ENCODE measurements at places on chromosomes 7 and 10.

DNA sequence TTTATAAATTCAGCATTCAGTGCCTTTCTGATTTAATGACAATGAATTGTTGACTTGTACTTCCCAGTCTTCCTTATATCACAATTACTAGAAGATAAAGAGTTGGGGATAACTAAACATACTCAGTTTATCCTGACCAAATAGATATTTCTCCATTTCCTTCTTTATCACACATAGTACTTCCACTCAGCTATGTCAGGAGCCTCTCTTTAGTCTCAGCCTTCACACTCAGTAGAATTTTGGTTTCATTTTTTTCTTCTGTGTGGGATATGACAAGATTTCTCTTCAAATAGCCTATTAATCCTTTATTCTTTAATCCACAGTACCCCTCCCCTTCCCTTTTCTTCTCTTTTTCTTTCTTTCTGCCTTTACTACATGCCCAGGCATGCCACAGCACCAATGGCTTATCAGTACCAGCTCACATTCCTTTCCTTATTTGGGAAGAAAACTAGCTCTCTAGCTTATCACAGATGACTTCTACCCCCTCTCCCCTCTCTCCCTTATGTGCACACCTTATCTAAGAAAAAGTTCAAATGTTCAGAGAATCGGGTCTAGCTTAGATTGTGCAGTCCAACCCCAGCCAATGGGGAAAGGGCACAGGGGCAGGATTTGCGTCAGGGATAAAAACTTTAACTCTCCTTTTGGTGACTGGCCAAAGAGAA lies 109.0 kb downstream of the PHF14 start:
- no peak for DNase-seq

- DNase-seq = no peak
These were observed 12.8 kb downstream of the IFIT2 start for GRCh38 chr10:89314676-89315075.

GRCh38 chr7:38905056-38905759 lies 3.8 kb downstream of the VPS41 start:
- no peak for DNase-seq

- no peak for DNase-seq
These were observed 2.9 kb upstream of the FGL2 start for GRCh38 chr7:77202481-77202976.

DNA sequence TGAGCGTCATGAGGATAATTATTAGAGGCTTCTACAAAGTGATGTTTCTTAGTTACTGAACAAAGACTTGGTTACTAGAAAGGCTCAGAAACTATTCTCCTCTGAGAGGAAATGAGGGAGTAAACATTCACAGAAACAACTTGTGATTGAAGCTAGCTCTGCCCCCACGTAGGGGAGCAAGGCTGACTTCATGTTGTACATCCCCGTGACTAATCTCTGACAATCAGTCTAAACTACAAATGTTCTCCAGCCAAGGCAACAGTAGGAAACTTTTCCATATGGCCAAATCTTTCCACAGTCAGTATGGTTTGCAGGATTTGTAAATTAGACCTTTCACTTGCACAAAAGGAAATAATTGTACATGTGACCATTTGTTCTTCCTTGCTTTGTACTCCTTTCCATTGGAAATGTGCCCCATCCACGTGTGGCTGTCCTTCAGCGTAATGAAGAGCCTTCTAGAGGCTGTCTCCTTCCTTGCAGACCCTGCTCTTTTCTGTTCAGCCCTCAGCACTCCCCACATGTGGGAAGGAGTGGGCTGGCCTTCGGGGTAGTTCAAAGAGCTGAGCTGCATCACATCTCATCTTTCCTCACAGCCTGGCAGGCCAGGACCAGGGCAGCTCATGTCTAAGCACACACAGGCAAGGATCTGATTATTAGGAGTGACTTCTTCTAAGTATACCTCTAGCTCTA lies 93.5 kb downstream of the PCGF5 start:
- DNase-seq = no peak

Measured in DMS79 (cell line).